Kasumi-1 (cell line): ENCODE measurements at places on chromosomes 3 and 15.

- no peak for DNase-seq
Observed at GRCh38 chr3:132871956-132872355, 149.7 kb upstream of the NPHP3 start.

- peak; percentile 20 for DNase-seq
Observed at GRCh38 chr3:58039601-58040000, 31.4 kb downstream of the FLNB start.

GRCh38 chr3:169661361-169662131, 2.0 kb downstream of the MECOM start:
- no peak for DNase-seq

DNA sequence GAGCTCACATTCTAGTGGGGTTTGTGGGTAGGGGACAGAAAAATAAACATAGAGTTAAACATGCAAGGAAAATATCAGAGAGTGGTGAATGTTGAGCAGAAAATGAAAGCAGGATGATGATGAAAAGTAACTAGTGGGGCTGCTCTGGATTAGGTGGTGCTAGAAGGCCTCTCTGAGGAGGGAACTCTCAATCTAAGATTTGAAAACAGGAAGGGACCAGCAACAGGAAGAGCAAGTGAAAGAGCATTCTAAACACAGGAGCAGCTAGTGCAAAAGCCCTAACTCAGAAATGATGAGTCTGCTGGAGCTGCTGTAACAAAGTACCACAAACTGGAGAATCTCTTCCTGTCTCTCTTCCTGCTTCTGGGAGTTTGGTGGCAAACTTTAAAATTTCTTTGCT, 468.6 kb upstream of the AGTR1 start:
- peak; percentile 43 for DNase-seq

- DNase-seq: no peak
Observed at GRCh38 chr3:59245859-59246501, 196.2 kb upstream of the CFAP20DC start.

DNA sequence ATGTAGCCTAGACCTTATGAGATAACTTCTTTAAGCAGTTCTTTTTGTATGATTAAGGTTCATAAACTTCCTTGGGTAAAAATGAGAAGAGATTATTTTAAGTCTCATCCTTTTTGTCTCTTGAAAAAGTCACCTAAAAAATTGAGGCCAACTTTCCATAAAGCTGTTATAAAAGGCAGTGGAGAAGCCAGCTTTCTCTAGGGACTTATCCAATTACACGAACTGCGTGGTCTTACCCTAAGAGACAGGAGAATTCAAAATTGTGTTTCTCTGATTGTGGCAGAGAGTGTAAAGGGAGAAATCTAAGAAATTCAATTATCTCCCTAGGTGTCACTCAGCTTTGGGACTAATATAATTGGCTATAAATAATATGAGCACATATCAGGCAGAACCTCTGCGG, 262.0 kb downstream of the SHOX2 start:
- DNase-seq: no peak

DNA sequence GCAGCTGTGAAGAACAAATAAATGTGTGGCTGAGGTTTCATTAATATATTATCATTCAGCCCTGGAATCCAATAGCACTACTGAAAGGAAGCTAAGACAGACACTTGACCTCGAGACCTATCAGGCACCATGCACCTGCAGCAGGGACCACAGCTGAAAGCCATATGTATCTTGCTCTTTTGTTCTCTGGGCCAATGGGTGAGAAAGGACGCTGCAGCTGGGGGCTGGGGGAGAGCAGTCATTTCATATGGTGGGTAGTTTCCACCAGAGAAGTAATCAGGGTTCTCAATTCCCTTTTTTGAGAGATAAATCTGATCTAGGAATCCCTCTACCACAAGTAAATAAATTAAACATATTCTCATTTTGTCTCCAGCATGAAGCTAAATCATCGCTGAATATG, 225.6 kb upstream of the STRIT1 start:
- DNase-seq: no peak

- no peak for DNase-seq
Observed at GRCh38 chr3:74515451-74515850, 99.0 kb downstream of the CNTN3 start.

GRCh38 chr15:98878862-98879261, 128.7 kb downstream of the PGPEP1L start:
- DNase-seq: no peak

DNA sequence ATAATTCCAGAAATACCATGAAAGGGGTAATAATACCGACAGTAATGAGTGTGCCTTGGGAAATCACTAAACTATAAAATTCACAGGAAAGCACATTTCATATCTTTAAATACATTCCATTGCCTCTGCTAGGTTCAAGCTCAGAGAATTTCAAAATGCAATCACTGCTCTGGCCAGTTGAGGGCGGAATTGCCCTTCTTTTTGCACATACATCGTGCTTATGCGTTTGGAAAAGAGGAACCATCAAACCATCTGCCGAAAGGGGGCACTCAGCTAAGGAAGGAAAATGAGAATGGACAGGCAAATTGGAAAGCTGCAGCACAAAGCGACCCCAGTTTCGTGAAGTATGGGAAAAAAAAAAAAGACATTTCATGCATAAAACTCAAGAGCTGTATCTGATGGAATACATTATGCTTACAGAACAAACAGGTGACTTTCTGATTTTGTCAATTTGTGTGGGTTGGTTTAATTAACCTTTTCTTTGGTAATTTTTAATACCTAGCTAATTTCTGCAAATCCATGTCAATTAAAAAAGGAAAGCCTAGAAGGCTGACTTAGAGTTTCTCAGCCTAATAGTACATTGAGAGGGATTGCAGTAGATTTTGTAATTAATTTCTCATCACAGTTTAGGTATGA, 61.4 kb downstream of the TUSC7 start:
- peak; percentile 78 for DNase-seq

DNA sequence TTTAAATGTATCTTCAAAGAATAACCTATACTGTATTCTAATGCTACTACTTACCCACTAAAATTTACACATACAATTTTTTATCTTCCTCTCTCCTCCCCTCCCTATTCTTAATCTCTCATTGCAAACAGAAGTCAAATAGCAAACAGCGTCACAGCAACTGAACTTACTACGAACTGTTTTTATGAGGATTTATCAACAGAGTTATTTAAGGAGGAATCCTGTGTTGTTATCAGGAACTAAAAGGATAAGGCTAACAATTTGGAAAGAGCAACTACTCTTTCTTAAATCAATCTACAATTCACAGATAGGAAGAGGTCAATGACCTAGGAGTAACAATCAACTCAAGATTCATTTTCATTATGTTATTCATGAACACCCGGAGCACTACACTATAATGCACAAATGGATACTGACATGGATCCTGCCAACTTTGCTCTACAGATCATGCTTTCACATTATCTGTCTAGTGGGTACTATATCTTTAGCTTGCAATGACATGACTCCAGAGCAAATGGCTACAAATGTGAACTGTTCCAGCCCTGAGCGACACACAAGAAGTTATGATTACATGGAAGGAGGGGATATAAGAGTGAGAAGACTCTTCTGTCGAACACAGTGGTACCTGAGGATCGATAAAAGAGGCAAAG, 984 bp downstream of the FGF7 start:
- DNase-seq: no peak

- DNase-seq: no peak
Observed at GRCh38 chr3:4540267-4540666, 47.1 kb downstream of the ITPR1 start.

DNA sequence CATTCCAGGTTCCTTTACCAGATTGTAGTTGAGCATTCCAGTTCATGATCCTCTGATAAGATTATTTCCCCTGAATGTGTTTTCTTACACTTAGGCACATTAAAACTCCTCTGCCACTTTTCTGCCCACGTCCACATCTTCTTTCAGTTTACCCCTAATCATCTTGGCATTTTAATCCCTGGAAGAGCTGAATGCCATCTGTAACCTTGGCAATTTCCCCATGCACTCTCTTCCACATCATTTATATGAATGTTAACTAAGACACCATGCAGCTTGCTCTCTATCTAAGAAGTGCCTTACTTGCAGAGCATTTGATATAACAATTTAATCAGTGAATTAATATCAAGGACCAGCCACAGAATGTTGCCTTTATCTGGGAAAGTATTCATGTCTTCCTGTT, 25.8 kb downstream of the TIMP4 start:
- no peak for DNase-seq

- no peak for DNase-seq
Observed at GRCh38 chr3:149234671-149235245, 13.1 kb upstream of the CP start.

DNA sequence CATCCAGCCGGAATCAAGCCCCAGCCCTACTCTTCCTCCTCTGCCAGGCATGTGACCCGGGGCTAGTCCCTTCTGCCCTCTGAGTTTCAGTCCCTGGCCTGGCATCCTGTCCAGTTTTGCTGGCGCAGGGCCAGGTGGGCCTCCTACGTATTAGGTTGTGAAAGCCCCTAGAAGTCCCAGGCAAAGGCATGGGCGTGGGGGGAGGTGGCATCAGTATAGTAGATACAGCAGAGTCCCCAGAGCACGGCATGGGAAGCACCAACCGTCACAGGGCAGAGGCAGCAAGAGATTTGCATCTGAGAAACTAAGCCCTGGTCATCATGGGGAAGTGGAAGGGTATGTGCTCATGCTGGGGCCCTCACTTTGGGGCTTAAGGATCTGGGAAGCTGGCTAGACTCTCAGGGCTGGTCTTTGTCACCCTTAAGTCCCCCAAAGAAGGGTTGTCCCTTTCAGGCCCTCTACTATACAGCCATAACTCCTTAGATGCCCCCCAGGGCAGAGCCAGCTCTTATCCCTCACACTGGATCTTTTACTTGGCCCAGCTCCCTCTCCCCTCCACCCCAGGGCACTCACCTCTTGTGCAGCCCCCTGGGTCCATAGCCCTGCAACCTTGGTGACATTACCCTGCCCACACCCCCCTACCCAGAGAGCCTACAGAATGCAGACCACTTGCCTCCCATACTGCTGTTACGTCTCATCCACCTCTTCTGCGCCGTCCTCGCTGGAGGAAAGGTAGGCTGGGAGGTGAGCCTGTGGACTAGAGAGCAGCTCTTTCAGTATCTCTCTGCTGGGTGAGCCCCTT, 11.3 kb downstream of the NBEAL2 start:
- no peak for DNase-seq

DNA sequence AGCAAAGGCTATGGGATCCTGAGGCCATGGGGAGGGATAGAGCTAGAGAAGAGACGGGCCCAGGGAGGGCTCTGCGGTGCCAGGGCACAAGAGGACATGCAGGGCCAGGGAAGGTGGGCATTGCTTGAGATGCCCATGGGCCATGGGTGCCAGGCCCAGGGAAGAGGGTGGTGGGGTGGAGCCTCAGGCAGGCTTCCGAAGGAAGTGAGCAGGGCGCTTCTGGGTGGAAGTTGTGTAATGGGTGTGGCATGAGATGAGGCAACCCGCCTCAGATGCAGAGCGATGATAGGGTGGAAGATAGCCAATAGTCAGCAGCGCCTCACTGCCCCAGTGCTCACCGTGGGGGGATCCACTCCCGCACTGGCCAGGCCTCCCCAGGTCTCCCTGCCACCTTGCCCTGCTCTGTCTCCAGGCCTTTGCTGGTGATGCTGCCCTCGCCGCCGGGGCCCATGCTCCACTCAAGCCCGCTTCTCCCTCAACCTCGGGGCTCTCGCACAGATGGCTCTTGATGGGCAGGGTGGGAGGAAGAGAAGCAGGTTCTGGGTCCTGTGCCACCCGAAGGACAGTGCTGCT, 51.4 kb downstream of the DNAJB8 start:
- DNase-seq: no peak

- DNase-seq: no peak
Observed at GRCh38 chr3:73480187-73480672, 144.5 kb downstream of the PDZRN3 start.

DNA sequence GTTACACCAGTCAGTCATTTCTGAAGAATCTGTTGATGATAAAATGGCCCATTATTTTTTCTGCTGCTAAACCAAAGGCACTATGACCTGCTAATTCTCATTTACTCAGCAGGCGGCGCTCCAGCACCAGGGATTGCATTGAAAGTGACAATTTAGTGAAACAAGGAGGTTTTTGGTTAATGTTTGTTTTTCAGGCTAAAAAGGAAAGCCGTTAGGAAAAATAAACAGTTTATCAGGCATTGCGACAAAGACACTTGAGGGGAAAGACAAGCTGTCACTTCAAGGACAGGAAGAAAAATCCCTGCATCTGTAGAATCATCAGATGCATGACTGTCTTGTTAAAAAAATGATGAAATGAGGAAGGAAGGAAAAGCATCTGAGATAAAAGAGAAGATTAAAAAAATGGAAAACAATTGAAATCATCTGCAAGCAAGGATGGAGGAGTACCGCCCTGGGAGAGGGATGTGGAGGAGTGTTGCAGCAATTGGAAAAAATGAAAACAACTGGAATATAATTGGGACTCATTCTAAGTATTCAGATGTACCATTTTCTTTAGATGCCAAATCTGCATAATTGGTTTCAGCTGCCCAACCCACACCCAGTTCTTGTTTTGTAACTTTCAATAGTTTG, 54.0 kb downstream of the NR1D2 start:
- DNase-seq: peak; percentile 72

DNA sequence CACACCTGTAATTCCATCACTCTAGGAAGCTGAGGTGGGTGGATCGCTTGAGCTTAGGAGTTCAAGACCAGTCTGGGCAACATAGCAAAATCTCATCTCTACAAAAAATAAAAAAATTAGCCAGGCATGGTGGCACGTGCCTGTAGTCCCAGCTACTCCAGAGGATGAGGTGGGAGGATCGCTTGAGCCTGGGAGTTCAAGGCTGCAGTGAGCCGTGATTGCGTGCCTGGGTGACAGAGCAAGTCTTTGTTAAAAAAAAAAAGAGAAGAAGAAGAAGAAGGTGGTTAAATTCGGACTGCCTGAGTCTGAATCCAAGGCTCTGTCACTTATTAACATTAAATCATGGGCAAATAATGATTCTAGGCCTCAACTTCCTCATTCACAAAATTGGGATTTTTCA, 51.0 kb downstream of the EOMES start:
- no peak for DNase-seq

DNA sequence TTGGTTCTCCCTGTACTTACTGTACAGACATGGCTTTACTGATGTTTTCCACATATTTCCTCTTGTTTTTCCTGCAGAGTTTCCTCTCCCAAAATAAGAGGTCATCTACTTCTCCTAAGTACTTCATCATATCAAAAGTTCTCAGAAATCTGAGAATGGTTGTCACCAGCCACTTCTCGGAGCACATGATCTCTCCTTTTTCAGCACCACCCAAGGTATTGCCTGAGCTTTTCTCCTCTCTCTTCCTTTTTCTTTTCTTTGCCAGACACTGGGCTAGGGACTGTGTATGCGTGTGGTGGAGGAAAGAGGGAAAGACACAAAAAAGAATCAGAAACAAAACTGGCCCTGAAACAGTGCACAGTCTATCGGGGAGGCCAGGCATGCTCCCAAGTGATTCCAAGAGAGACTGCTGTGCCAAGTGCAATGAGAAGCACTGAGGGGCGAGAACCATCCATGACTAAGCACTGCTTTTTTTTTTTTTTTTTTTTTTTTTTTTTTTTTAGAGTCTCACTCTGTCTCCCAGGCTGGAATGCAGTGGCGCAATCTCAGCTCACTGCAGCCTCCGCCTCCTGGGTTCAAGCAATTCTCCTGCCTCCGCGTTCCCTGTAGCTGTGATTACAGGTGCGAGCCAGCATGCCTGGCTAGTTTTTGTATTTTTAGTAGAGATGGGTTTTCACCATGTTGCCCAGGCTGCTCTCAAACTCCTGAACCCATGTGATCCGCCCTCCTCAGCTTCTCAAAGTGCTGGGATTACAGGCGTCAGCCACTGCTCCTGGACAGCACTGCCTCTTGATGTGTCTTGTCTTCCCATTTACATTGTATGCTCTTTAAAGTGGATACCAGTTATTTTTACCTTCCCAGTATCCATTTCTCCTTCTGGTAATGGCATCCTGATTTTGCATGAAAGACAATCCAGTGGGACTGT, 194.0 kb upstream of the FEZF2 start:
- no peak for DNase-seq
